ENCODE measurements at places on chromosomes 13 and 19.
A peak's percentile ranks its signal among the peaks of the same experiment; 100 is the strongest.

DNA sequence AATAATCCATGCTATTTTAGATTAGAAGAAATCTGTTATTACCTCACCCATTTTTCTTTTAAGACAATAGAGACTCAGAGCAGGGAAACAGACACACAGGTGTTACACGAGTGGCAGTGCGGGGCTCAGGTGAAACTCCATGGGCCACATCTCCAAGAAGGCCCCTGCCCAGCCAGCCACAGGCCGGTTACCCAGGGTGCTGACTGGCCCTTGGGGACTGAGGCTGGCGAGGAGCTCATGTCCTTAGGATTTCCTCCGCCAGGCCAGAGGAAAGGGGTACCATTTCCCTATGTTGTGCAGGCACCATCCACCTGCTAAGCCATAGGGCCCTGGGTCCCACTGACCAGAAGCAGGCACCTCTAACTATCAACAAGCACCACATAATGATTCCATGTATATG, 10.6 kb downstream of the C19orf47 start:
- no peak for DNase-seq

DNA sequence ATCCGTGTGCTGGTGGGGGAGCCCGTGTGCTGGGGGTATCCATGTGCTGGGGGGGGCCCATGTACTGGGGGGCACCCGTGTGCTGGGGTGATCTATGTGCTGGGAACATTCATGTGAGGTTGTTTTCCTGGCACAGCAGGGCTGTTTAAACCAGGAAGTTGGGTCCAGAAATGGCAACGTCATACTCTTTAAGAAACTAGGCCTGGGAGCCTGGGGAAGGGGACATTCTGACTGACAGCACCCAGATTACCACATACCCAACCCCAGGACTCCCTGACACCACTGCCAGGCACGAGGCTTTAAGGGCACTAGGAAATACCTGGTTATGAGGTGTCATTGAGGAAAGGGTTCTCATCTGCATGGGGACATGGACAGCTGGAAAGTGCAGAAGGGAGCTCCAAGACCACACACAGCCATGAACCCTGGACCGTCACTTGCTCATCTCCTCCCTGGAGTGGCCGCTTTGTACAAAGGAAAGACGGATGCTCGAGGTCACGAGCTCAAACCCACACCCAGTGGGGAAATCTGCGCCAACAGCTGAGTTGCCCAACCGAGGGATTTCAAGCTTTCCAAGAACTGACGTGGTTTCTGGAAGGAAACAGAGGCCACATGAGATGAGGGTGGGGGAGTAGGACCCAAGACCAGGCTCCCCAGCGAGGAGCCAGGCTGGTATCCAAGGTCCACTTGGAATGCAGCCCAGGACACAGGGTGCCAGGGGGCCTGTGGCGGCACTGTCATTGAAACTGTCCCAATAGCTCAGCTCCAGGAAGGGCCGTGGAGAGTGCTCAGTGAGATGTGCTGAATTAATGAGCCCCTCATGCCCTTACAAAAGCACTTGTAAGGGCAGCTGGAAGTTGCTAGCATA, 40.9 kb downstream of the RAB20 start:
- DNase-seq, result no peak

GRCh38 chr13:101951114-101951513, 450.7 kb downstream of the FGF14 start:
- DNase-seq, result no peak

- no peak for DNase-seq
Observed at GRCh38 chr19:16590876-16591802, 18.9 kb upstream of the SLC35E1 start.

DNA sequence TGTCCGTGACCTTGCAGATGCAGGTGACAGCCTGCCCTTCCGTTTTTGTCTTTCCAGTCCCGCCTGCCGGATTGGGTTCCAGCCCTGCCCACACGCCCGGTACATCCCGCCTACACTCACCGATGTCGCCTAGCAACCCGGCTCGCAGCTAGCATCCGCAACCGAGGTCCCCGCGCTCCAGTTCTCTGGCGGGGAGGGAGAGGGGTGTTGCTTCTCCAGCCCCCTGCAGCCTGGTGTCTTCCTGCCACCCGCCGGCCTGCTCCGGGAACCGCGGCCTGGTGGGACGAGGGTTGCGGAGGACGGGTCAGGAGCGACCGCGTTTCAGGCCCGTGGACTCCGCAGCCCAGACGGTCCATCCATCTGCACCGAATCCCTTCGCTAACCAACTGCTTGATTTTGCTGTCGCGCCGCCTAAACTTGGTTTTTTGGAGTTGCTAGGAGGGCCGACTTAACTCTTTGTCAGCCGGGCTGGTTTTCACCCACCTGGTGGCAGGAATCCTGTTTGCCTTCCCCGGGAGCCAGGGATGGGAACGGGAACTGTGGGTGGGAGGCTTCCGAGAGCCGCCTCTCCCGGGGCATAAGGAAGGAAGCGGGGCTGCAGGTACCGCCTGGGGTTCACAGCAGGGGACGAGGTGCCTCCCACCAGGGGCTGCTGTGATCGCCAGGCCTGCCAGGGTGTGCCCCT, 15.4 kb upstream of the MATK start:
- DNase-seq, result peak; percentile 29

DNA sequence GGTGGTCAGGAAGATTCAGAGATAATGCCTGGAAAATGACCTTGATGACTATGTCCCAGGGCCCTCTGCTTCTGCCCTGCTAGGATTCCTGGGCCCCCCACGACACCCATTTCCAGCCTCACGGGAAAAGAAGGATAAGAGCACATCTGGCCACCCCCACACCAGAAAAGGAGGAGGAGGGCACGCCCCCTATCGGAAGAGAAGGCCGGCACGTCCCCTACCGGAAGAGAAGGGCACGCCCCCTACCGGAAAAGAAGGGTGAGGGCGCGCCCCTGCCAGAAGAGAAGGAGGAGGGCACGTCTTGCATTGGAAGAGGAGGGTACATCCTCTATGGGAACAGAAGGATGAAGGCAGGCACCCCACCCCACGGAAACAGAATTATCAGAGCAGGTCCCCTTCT, 84.3 kb downstream of the IER2 start:
- peak; percentile 31 for DNase-seq

DNA sequence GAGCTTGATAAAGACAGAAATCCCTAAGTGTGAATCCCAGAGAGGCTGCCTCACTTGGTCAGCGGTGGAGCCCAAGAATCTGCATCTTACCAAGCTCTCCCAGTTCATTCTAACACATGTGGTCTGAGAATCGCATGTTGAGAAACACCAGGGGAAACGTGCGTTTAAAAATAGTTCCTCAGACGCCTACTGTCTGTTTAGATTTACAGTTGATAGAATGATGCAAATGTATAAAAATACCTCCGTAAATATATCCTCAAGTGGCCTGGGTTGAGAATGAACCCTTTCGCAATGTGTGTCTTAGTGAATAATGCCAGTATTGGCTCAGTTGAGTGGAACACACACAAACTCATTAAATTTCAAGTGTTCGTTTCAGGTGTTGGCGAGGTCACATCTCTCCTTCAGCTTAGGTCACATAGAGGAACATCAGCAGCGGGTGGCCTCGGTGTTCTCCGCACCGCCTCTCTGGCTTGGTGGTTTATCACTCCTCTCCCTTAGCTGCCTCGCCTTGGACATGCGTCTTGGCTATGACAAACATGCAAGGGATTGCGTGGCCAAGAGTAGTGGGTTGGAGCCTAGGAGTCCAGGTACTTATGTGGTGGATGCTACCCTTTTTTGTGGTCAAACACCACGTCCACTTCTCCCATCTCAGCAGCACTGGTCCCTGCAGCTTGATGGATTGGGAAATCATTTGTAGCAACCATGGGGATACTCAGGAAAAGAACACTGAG, 117.6 kb upstream of the SPATA13 start:
- DNase-seq, result no peak

DNA sequence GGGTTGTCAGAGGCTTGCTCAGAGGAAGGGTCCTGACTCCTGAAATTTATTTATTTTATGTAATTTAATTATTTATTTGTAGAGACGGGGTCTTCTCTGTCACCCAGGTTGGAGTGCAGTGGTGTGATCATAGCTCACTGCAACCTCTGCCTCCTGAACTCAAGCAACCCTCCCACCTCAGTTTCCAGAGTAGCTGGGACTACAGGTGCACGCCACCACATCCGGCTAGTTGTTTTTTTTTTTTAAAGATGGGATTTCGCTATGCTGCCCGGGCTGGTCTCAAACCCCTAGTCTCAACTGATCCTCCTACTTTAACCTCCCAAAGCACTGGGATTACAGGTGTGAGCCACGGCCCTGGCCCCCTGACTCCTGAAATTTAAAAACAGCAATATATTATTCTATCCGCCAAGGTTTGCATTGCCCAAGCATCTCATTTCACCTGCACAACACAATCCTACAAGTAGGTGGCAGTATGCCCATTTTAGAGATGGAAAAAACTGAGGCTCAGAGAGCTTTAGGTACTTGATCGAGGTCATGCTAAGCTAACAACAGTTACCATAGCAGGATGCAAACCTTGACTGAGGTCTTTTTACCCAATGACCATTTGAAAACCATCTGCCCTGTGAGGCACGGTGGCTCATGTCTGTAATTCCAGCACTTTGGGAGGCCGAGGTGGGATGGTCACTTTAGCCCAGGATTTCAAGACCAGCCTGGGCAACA, 18.1 kb downstream of the ARHGEF18 start:
- no peak for DNase-seq

DNA sequence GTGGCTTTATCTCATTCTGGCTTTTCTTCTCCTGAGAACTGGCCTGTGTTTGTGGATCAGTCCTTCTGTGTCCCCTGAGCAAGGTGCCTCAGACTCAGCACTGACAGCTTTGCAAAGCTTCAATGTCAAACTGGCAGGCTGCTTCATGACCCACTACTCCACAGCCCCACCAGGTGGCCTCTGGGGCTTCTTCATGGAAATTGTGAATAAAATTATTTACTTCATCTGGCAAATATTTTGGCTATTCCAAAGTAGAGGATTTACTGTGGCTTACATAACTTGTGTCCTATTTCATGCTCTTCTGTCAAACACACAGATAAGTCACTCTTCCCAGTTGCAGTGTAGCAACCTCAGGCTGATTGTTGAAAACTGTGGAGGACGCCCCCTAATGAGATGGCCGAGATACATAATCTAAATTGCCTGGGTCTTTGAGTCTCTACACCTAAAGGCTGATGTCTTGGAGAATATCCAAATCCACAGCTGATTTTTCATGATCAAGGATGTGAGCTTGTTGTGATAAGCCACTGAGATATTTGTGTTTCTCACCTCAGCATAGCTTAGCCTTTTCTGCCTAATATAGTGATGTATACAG, 721.9 kb upstream of the SLC10A2 start:
- no peak for DNase-seq

DNA sequence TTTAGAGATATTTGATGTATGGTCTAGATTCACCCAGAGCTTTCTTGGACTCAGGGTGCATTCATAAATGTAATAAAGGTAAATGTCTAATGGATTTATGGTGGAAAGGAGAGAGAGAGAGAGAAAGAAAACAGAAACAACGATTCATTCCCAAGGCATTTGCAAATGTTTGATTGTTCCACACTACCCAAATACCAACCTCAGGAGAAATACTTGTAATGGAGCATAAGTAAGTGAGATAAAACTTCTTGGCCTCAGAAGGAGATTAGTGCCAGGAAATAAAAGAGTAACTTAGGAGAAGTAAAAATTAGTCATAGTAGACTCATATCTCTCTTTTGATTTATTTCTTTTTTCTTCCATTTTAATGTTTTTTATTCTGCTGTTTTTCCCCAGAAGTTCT, 40.6 kb upstream of the DGKH start:
- no peak for DNase-seq

GRCh38 chr19:30669329-30670010, 297.3 kb downstream of the ZNF536 start:
- DNase-seq, result peak; percentile 5

- no peak for DNase-seq
Observed at GRCh38 chr13:36131222-36131930, at the start of gene DCLK1. Gene DCLK1, minus strand, starts transcription at chr13:36131382.

GRCh38 chr13:40530961-40531360, 135.5 kb downstream of the FOXO1 start:
- DNase-seq, result no peak
